ENCODE measurements at places on chromosomes 16 and 17.

DNA sequence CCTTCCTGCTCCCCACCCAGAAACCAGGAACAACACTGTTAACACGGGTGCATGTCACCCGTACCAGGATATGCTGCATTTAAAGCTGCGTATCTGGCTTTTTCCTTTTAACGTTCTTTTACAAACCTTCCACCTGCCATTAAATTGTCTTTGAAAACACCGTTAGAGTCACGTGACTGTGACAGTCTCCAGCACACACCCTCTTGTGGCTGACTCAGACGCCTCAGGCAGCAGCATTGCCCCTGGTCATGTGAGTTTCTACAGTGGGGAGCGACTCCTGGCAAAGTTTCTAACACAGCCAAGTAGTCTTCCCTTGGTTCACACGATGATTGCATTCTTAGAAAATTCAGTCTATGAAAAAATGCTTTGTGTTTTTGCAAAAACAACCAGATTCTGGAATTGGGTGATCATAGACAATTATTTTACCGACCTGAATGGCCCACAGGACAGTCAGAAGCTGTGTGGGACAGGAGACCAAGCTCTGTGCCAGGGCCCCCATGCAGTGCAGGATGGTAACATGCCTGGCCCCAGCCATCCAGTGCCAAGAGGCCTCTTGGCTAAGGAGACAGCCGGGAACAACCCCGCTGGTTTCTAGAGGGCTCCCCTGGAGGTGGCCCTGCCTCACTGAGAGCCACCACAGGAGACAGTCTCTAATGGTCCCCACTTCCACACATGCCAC is 199.1 kb downstream of the KATNIP start:
- peak; percentile 60 for DNase-seq

DNA sequence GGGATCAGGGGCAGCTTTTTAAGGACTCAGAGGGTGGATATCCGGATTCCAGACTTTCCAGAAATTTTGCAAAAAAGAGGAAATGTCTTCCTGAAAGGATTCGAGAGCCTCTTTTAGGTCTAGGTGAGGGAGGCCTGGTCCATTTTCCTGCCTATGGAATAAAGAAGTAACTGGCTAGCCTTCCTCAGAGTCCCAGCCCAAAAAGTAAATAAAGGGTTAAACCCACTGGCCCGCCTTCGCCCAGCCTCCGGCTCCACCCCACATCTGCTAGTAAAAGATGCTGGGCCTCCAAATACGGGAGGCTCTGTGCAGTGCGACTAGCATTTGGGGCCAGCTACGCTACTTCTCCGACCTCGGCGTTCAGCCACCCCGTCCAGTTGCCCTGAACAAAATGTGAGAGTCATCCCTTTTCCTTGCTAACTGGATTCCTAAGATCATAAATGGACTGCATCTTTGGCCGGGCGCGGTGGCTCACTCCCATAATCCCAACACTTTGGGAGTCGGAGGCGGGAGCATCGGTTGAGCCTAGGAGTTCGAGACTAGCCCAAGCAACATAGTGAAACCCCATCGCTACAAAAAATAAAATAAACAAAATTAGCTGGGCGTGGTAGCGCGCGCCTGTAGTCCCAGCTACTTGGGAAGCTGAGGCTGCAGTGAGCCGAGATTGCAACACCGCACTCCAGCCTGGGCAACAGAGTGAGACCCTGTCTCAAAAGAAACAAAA is 824 bp upstream of the MPP2 start:
- peak; percentile 47 for DNase-seq

GRCh38 chr17:81387100-81388090 is 7.9 kb upstream of the BAHCC1 start:
- no peak for DNase-seq

DNA sequence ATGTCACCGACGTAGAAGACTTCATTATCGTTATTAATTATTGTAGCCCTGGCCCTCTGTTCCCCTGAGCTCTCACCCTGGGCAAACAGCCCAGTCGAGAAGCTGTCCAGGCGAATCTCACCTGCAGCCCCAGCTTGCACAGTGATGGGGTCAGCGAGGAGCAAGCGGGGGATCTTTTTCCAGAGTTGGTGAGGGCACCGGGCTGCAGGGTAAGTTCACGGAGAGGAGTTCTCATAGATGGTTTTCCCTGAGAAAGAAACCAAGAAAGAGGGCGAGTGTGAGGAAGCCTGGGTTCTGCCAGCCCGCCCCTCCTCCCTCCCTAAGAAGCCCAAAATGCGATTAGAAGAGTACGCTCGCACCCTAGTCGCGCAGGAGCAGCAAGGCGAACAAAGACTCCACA is 436 bp downstream of the SPAG5 start:
- no peak for DNase-seq

DNA sequence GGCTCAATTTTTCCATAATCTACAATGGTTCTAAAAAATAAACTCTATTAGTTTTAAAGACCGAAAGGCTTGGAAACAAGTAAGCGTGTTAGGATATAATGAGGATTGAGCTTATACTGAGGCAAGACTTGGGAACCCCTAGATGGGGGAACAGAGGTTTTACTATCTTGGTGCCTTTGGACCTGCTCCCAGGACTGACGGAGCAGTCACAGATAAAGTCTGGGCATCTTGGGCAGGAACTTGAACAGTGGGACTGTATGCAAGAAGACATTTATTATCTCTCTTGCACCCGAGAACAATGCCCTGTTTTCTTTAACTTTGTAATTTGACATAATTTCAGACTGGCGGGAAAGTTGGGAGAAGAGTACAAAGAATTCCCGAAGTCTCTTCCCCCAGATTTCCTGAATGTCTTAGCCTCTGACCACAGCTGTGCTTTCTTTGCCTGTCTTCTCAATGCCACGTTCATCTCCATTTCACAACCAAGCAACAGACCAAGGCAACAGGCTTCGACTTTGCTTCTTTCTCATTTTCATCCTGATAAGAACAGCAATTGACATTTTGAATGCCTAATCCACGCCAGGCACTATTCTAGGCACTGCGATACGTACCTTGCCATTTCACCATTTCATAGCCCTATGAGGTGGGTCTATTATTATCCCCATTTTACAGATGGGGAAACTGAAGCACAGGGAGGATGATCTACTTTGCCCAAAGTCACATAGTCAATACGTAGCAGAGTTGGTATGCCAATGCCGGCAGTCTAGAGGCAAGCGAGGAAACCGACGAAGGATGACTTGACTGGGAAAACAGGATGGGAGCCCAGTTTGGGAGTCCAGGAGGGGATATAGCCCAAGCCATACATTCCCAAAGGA is 3.0 kb upstream of the IL4R start:
- DNase-seq, result no peak

- DNase-seq, result no peak
Observed at GRCh38 chr17:49051269-49051668, 54.1 kb downstream of the IGF2BP1 start.

DNA sequence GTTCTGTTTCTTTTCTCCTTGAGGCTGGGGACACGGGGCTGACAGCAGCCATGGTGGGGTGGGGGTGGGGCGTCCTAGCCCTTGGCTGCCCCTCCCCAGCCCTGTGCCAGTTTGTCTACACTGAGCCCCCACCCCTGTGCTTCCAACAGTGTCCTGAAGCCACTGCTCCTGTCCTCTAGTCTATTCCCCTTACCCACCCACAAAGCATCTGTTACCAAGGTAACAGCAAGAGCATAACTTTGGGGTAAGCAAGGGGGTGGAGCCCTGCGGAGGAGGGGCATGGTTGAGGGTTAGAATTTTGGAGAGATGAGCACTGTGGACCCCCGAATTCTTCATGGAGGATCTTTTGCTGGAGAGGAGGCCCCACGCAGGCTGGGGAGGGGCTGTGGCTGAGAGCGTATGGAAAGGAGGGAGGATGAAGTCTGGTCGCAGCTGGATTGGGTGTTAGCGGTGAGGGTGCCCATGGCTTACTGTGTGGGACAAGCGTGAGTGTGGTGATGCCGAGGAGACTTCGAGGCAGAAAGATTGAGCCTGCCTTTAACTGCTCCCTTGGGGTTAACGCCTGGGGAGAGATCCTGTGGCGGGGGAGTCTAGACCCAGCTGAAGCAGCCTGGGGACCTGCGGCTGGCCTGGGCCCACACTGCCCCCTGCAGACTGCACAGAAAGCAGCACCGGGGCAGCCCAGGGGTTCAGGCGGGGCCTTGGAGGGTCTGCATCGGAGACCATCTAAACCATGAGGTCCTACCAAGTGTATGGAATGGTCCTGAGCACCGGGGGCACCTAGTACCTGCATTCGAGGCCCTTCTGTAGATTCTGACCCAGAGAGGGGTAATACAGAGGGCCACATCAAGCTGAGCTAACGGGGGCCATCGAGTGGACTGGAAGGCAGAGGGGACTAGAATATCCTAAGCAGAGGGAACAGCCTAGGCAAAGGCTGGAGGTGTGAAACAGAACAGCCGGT is 6.1 kb upstream of the STAC2 start:
- DNase-seq, result no peak

- DNase-seq, result no peak
Observed at GRCh38 chr17:48211787-48212186, 104.2 kb downstream of the SNX11 start.

DNA sequence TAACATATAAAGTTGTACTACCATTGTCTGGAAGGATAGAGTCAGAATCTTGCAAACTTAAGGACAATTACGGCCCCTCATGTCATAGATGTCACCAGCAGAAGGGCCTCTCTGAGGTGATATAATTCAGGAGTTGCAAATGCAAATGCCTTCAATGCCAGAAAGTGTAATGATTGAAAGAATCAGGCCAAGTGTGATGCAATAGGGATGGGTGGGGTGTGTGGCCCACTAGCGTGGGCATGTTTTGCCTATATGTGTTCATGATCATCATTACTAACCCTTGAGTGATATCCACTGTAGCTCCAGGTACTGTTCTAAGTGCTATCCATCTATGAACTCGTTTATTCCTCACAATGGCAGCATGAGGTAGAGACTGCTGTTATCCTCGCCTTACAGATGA is 1.1 kb downstream of the DHRS7C start:
- peak; percentile 25 for DNase-seq

DNA sequence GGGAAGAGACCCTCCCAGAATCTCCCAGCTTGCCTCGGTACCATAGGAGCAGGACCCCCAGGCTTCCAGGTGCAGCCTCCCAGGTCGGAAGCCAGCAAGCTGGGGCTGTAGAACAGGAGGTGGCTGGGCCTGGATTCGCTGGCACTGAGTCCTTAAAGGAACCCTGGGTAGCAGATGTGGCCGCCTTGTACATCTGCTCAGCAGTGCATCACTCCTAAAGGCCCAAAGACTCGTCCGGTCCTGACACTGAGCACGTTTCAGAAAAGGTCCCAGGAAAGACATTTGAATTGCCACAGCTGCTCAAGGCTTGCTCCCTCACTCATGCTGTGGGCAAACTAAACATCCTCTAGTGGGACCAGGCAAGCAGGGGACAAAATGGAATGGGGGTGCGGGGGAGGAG is 172.8 kb downstream of the RAB11FIP4 start:
- DNase-seq, result no peak

DNA sequence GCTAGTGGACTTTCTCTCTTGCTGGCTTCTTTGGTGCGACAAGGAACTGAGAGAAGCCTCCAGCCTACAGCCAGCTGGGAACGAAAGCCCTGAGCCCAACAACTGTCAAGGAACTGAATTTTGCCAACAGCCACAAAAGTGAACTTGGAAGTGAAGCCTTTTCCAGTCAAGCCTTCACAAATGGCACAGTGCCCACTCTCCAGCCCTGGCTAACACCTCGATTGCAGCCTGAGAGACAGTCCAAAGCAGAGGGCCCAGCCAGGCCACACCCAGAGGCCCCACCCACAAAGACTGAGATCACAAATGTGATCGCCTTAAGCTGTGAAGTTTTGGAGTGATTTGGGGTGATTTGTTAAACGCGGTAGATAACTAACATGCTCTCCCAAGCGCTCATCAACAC is 244.6 kb upstream of the SDK2 start:
- no peak for DNase-seq

- peak; percentile 93 for DNase-seq
Observed at GRCh38 chr16:14181371-14182050, 110.4 kb downstream of the MRTFB start.

- peak; percentile 89 for DNase-seq
Observed at GRCh38 chr17:37305406-37305905, 70.3 kb upstream of the C17orf78 start.

DNA sequence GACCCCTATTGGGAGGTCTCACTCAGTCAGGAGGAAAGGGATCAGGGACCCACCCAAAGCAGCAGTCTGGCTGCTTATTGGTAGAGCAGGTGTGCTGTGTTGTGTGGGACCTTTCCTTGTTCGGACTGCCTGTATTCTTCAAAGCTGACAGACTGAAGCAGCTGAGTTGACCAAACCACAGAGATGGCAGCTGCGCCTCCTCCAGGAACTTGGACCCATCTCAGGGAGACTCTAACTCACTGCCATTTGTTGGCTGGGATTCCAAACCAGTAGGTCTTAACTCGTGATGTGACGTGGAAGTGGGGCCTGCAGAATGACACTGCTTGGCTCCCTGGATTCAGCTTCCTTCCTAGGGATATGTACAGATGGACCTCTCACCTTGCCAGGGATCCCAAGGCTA is 9.6 kb upstream of the UQCRC2 start:
- no peak for DNase-seq

DNA sequence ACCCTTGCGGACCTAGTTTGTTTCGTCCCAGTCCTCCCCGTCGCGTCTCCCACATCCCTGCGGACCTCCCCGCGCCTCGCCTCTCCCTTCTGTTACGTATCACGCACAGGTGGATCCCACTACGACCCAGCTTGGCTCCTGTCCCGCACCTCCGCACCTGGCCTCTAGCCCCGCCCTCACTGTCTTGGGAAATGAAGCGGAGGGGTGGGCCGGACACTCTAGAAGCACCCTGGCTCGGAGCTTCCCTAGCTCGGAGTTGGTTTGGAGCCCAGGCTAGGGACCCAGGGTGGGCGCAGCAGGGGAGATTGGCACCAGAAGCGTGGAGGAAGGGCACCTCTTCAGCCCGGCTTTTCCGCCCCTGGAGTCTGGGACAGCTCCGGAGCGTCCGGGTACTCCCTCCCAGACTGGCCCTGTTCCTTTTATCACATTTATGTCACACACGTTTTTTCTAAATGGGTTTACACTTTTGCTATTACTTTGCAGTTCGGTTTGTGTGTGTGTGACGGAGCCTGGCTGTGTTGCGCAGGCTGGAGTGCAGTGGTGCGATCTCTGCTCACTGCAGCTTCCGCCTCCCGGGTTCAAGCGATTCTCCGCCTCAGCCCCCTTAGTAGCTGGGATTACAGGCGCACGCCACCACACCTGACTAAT is 1.4 kb upstream of the CEMP1 start:
- peak; percentile 54 for DNase-seq

DNA sequence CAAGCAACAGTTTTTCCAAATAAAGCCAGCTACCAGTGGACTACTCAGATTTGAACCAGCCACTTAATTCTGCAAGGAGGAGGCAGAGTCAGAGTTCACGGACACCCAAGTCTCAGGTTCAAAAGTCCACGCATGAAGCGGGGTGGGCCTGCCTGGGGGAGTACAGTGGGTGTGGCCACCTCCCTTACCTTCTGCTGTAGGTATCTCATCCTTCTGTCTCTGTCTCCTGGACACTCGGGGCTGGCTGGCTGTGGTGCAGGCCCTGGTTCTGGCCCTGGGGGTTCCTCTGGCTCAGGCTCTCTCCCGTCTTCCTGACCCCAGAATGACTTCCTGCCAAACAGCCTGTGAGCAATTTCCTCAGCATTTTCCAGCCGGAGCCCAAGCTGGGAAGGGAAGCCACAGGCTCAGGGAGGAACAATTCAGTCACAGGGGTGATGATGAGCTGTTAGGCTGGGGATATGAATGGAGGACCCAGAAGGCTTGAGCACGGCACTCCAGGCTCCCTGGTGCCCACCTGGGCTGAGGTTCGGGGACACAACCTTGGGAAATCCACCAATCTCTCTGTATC is 101.9 kb downstream of the LITAF start:
- peak; percentile 68 for DNase-seq

GRCh38 chr17:37295888-37296287 is 79.9 kb upstream of the C17orf78 start:
- no peak for DNase-seq

All from bronchial epithelial cell (primary cell).